ENCODE measurements at places on chromosomes 2 and 18.

- no peak for DNase-seq
Measured at GRCh38 chr2:15834381-15835031, 105.8 kb upstream of the MYCN start.

- DNase-seq, result no peak
Measured at GRCh38 chr18:47719096-47719780, 211.2 kb downstream of the SMAD2 start.

DNA sequence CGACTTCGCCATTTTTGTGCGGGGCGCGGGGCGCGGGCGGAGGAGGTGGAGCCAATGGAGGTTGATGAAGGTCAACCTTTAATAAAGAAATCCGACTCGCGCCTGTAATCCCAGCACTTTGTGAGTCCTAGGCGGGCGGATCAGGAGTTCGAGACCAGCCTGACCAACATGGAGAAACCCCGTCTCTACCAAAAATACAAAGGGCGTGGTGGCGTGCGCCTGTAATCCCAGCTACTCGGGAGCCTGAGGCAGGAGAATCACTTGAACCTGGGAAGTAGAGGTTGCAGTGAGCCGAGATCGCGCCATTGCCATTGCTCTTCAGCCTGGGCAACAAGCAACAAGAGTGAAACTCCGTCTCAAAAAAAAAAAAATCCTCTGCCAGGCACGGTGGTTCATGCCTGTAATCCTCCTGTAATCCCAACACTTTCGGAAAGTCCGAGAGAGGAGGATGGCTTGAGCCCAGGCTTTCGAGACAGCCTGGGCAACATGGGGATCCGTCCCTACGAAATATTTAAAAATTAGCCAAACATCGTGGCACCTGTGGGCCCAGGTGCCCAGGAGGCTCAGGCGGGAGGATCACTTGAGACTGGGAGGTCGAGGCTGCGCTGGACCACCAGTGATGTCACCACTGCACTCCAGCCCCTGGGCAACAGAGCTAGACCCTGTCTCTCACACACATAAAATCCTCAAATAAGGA is 493 bp upstream of the PREB start:
- DNase-seq, result no peak

DNA sequence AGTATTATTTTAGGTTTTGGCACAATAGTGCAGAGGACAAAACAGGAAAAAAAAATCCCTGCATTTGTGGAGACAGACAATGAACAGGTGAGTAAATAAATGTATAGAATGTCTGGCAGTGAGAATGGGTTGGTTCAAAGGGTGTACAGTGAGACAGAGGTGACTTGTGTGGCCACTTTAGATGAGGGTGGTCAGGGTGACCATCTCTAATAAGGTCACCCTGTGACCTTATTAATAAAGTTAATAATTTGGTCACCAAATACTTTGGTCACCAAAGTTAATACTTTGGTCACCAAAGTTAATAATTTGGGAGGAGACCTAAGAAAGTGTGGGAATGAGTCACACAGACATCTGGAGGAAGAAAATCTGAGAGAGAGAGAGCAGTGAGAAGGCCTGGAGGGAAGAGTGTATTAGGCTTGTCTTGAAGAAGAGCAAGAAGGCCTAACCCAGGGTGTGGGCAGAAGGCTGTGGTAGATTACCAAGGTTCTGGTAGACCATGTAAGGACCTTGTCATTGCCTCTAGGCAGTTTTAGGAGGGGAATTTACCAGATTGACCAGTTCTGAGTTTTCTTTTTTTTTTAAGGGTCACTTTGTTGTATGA is 1368.4 kb upstream of the CELF4 start:
- DNase-seq, result no peak

DNA sequence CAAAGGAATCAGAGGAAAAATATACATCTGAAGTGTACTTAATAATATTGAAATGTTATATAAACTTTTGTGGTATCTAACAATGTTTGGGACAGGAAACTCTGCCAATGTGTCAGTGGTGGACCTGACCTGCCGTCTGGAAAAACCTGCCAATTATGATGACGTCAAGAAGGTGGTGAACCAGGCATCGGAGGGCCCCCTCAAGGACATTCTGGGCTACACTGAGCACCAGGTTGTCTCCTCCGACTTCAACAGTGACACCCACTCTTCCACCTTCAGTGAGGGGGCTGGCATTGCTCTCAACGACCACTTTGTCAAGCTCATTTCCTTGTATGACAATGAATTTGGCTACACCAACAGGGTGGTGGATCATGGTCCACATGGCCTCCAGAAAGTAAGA is 32.6 kb downstream of the CALCRL start:
- DNase-seq, result no peak

DNA sequence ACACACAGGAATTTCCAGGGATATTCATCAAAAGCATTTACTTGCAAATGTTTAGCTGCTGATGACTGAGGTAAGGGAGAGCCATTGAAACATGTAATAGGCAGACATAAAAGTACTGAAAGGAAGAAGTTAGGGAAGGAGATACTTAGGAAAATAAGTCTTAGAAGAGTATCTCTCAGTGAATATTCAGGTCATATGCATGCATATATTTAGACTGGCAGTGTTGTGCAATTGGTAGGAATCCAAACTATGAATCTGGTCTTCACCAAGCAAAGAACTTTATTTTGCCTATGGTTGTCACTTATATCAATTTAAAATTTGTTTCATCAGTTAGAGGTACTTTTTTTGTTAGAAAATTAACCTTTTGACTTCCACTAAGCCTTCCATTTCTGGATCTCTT is 1490.7 kb downstream of the SUCLG1 start:
- no peak for DNase-seq

DNA sequence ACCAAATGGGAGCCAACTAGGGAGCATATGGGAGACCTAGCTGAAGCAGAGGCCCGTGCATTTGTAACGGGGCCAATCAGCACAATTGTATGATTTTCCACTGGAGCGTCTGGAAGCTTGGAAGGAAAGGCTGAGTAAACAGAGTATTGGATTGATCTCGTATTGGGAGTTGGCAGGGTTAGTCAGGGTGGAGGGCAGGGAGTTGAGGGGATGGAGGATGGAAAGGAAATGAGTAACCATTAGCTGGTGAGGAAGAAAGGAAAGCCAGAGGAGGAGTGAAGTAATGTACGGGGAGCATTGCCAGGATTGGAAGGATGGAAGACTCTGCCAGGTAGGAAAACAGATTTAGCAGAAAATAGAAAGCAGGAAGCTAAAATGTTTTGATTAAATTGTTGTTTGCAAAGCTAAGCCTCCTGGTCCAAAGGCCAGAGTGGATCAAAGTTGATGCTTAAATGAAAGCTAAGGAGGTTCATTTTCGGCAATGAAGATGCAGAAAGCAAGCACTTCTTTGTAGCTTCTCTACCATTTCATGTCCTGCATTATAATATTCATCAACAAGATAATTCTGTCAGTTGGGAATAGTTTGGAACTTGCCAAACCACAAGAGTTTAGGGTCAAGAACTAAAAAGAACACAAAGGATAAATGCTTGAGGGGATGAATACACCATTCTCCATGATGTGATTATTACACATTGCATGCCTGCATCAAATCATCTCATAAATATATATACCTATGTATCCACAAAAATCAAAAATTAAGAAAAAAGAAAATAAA is 75.6 kb upstream of the TTN start:
- DNase-seq, result no peak

GRCh38 chr2:130873700-130874346 is 37.1 kb downstream of the ARHGEF4 start:
- peak; percentile 83 for DNase-seq

DNA sequence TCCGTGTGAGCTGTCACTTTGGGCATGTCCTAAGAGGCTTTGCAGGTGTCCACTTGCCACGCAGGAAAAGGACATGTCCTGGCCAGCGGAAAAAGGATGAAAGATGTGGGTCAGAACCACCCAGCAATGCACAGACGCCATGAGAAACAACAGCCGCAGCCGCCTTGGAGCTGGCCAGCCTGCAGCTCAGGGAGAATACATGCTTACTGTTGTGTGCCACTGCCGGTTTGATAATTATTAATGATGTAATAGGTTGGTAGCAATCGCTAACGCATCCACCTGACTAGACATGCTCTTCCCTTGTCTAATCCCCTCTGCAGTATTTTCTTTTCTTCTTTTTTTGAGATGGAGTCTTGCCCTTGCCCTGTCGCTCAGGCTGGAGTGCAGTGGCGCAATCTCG is 221.7 kb downstream of the HAUS1 start:
- no peak for DNase-seq

GRCh38 chr2:63872571-63873328 is 31.1 kb downstream of the UGP2 start:
- no peak for DNase-seq

DNA sequence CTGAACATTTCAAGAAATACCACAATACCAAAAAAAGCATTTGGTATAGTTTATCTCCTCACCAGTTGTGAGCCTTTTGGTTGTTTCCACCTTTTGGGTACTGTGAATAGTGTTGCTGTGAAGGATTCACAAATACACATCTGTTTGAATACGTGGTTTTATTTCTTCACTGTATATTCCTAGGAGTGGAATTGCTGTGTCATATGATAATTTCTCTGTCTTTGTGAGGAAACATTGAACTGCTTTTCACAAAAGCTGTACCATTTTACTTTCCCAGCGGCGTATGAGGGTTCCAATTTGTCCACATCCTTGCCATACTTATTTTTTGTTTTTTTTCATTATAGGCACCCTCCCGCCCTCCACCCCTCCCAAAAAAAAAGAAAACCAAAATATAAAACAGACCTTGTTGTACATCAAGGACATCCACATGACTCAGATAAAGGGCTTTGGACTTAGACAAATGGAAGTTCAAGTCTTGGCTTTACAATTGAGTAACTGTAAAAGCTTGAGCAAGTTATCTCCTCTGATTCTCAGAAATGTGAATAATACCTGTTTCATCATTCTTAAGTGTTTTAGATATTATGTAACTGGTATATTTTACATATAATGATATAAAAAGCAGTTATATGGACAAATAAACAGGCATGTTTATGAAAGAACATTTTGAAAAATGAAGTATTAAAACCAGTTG is 19.0 kb downstream of the UBE2E3 start:
- DNase-seq, result no peak

- no peak for DNase-seq
Measured at GRCh38 chr18:25516747-25517498, 165.0 kb upstream of the ZNF521 start.

GRCh38 chr18:76264876-76265250 is 230.2 kb downstream of the ZNF516 start:
- DNase-seq, result no peak

GRCh38 chr2:74198023-74198460 is 373 bp upstream of the MTHFD2 start:
- no peak for DNase-seq

DNA sequence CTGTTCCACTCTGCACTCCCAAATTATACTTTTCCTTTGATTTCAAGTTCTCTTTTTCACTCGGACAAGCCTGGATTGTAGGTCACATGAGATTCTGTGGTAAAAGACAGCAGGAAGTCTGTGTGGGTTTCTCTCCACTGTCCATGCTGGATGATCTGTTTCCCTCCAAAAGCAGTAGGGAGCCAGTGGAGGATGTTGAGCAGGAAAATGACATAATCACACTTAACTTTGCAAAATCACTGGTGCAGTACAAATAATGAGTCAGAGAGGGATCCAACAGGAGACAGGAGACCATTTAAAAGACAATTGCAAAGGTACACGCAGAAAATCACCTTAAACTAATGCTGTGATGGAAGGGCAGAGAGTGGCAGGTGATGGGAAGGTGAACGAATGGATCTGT is 301.3 kb downstream of the ZNF407 start:
- no peak for DNase-seq

GRCh38 chr2:25374827-25375226 is 33.1 kb upstream of the DNMT3A start:
- DNase-seq, result no peak

DNA sequence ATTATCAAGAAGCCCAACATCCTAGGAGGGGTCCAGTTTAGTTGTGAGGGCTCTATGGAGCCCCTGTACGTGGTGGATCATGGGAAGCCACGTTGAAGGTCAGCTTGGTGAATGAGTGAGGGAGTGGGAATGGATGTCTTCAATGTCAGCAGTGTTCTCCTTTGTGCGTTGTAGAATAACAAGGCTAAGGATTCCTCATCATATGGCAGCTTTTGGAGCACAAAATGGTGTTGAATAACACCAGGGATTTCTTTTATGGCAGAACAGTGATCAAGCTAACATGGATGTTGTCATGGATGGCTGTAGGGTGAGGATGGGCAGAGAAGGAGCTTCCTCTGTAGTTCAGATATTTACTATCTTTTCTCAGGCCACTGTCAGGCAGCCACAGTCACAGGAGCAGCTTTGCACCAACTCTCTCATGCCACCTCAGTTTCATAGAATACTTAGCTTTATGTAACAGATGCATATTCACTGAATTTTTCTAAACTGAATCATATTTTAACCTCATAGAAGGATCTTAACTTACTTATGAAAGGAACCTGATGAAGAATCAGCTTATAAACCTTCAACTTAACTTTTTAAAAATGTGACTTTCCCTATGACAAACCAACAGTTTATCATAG is 284.5 kb upstream of the EPAS1 start:
- DNase-seq, result no peak

DNA sequence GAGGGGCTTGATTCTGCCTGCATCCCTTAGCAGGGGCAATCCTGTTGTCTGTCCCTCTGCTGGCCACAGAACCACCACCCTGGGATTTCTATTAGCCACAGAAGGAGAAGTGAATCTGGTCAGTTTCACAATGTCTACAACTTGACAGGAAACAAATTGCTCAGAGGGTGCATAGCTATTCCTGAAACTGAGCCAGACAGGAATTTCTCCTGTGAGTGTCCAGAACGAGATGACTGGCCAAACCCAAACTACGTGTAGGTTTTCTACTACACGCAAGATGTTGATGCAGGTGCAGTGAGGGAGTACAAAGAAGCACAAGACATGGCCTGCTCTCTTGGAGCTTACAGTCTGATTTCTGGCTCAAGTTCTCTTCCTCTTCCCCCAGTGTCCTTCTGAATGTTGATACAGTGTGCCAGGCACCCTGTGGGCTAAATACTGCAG is 201.9 kb downstream of the CLIP4 start:
- no peak for DNase-seq

GRCh38 chr18:63553081-63553480 is 10.9 kb downstream of the SERPINB12 start:
- no peak for DNase-seq

GRCh38 chr18:65792456-65793074 is 41.8 kb downstream of the CDH7 start:
- DNase-seq, result peak; percentile 29

GRCh38 chr2:109368798-109369197 is 239.8 kb downstream of the SH3RF3 start:
- no peak for DNase-seq
